ENCODE measurements at places on chromosomes 1 and 21. TPM values are rescaled to one million over a fixed set of nuclear protein-coding genes. Genes with fewer than 3 reads are reported as not detected.
A peak's percentile ranks its signal among the peaks of the same experiment; 100 is the strongest.

The MAP3K21 gene
- total RNA-seq, result 16.4 TPM

GRCh38 chr1:203476216-203476814, 709 bp downstream of the PRELP start:
- no peak for DNase-seq

The PTPRU gene
- total RNA-seq, result 4.8 TPM

The NPHS2 gene
- total RNA-seq, result not detected

GRCh38 chr21:39400173-39400572, 45.4 kb downstream of the LCA5L start:
- no peak for DNase-seq

- DNase-seq, result no peak
Observed at GRCh38 chr1:1219341-1219740, 5.4 kb upstream of the TNFRSF4 start.

The KCNA10 gene
- not detected for total RNA-seq

DNA sequence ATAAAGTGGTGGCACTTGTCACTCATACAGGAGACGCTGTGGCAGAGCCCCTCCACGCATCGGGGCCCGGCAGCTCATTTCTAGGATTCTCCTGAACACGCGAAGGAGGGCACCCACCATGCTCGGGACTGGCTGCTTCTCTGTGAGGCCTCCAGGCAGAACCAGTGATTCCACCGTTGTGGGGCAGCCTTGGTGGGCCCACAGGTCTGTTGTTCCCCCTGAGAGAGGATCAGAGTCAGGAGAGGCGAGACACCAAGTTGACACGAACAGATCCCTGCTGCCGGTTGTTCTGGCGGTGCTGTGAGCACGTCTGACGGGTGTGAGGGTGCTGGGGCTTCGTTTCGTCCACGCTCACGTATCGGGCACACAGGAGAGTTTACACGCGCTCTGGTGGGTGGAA, 26.6 kb downstream of the PRKCZ start:
- no peak for DNase-seq

DNA sequence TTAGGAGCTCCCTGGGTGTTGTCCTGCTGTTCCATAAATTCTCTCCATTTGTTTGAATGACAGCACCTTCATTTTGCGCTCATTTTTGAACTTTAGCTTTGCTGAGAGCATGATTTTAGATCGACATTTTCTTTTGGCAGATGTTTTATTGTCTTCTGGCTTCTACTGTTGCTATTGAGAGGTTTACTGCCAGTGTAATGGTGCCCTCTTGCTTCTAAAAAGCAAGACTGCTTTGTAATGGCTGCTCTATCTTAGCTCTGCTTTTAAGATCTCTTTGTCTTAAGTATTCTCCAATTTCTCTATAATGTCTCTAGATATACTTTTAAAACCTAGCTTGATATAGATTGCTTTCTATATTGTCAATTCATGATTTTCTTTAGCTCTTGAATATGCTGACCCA, 27.8 kb downstream of the THEM4 start:
- no peak for DNase-seq

The S100A12 gene
- not detected for total RNA-seq

The RGS8 gene
- total RNA-seq, result not detected

- DNase-seq, result no peak
Observed at GRCh38 chr1:43666608-43667007, 16.7 kb downstream of the KDM4A start.

The FGR gene
- total RNA-seq, result 1.4 TPM

DNA sequence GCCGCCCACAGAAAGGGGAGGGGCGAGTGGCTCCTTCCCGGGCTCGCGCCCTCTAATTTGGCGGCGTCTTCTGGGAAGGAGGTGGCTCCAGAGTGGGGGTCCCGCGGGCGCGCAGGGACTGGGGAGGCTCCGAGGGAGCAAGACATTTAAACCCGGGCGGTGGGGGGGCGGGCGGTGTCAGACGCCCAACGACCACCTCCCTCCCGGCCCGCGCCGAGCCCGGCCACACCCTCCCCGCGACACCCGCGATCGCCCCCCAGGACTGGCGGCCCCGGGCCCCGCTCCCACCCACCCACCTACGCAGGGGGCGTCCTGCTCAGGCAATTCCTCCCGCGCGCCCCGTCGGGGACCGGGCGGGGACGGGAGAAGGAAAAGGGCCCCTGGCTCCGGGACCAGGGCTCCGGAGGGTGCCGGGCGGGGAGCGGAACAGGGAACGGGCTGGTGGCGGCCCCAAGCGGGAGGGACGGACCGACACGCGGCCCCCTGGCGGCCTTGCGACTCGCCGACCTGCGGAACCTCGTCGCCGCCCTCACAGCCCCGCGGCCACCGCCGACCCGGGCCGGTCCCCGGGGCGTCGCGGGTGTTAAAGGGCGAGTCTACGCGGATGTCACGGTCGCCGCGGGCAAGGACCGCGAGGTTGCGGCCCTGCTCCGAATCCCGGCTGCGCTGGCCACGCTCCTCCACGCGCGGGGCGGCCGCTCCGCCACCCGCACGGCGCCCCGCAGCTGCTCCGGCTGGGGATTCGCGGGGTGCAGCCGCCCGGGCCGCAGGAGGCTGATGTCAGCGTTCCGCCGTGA, 94.0 kb upstream of the FMN2 start:
- no peak for DNase-seq

The FBXO28 gene
- 42.7 TPM for total RNA-seq

- DNase-seq, result peak; percentile 67
Observed at GRCh38 chr1:1358433-1359271, at the start of gene MXRA8. Gene MXRA8, minus strand, starts transcription at chr1:1358555. Its CDS starts 51 bp downstream, at chr1:1358504.

GRCh38 chr1:234277161-234277868, 95.9 kb upstream of the COA6 start:
- no peak for DNase-seq

DNA sequence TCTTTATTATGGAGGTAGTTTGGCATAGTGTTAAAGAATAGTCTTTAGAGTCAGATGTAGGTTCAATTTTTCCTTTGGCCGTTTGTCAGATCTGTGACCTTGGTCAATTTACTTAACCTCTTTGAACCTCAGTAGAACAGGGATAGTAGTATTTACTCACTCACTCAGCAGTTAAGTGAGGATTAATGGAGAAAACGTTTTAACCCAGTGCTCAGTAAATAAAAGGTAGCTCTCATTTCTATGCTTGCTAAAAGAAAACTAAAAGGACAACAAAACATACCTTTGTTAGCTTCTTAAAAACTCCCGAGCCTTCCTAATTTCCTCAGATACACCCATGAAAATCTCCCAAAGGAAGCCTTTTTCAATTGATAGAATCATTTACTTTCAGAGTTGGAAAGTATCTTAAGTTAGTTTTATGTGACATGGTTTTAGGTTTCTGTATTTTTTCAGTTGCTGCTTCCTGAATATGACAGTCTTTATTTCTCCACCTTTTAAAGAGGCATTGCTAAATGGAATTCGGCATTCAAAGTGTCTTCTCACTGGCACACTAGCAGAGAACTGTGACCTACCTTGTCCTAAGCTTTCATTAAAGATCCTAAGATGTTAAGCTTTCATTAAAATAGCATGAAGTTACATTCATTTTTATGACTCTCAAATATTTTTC, 7.8 kb downstream of the ABCD3 start:
- DNase-seq, result no peak

DNA sequence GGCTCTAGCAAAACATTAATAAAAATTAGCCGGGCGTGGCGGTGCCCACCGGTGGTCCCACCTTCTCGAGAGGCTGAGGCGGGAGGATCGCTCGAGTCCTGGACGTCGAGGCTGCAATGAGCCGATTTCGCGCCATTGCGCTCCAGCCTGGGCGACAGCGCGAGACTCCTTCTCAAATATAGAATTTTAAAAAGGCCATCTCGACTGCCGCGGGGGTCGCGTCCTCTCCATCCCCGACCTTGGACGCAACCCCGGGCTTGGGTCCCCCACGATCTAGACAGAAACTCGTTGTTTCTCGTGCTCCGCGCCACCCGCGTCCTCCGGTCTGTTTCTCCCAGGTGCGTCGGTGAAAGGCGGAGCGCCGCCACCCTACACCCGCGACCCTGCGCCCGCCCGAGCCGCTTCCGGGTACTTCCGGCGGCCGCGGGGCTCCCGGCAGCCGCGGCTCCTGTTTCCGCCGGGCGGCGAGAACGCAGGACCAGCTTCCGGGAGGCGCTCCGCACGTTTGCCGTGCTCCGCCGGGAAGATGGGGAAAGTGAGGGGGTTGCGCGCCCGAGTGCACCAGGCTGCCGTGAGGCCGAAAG, at the start of gene SLX9:
SLX9 (plus strand) TSS at position 498 of the 584 bp plus-strand sequence; CDS start at position 527, 29 bp downstream.
- peak; percentile 75 for DNase-seq

Measured in colonic mucosa (tissue), 4 donors.